ENCODE measurements at places on chromosomes 3 and 15. TPM values are rescaled to one million over a fixed set of nuclear protein-coding genes. Genes with fewer than 3 reads are reported as not detected.

GOLGA8J gene
- total RNA-seq: not detected

DNA sequence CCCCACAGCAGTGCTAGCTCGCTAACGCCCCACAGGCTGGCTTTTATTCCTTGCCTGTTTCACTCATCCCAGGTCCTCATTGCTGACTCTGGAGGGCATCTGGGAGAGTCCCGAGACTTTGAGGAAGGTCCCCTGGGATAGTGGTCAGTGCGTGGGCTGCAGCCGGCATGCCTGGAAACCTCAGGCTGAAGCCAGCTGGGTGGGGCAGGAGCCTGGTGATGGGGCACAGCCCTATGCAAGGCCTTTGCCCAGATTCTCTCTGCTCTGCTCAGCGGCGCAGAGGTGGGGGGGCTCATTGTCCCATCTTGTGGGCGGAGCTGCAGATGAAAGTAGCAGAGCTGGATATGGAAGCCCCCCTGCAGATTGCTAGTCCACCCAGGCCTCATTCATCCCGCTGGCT, 55.7 kb upstream of the SMAD6 start:
- DNase-seq: no peak

DNA sequence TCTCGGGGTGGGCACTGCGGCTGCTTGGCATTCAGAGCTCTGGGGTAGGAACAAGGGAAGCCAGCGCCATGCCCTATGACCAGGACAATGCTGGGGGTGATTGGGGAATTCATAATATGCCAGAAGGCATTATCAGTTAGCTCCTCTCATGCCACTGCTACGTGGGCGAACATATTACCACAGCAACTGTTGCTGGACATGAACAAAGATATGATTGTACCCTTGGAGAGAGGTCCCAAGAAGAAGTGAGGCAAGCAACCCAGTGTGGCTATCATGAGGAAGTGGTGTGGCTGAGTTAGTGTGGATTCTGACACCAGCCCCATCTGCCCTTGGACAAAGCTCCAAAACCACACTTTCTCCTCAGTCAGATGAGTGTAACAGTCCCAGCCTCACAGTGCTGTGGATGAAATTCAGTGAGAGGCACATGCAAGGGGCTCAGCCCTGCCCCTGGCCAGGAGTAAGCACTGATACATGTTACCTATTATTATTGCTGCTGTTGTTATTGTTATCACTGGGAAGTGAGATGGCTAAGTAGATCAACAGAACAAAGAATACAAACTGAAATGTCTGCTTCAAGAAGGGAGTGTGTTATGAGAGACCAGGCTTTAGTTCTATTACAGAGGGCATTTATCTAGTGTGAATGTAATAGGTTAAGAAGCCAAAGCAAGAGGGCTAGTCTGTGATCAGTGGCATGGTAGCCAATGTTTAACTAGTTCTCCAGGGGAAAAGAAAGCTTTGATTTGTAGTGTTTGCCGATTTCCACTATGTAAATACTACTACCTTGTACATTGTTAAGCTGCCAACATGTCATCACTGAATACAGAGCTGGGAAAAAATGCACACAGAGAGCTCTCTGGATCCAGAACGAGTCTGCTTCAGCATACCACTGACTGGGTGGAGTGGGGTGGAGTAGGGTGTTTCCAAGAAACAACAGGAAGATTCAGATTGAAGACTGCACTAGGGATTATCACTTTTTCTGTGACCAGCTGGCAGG, 222.3 kb upstream of the EIF1B start:
- DNase-seq: no peak

DNA sequence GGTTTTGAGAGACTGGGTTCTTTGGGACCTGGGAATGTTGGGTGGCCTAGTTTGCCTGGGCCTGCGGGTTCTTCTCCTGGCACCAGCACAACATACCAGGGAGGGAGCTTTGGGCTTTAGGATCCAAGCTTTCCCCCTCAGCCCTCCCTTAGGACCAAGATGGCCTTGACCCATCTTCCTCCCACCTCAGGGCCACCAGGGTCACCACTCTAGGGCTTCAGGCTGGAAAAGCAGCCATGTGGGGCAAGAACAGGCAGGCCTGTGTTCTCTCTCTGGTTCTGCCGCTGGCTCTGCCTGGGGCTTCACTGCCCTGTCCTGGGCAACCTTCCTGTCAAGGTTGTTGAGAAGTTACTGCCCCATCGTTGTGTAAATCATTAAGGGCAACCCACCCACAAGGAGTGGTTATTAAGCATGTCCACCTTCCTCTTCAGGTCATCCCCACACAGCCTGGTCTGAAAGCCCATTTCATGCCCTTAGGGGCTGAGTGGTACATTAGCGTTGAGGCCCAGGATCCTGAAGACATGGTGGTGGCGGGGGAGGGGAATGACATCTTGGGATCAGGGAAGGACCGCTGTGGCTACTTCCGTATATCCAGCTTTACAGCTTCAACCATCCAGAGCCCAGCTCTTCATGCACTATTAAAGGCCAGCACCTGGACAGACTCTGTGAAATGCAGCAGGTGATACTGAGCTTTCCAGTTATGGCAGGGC, 652 bp downstream of the DUOX1 start:
- DNase-seq: no peak

WNT5A gene
- 4.2 TPM for total RNA-seq

GRCh38 chr3:134852893-134853351, 57.9 kb downstream of the EPHB1 start:
- DNase-seq: no peak

DNA sequence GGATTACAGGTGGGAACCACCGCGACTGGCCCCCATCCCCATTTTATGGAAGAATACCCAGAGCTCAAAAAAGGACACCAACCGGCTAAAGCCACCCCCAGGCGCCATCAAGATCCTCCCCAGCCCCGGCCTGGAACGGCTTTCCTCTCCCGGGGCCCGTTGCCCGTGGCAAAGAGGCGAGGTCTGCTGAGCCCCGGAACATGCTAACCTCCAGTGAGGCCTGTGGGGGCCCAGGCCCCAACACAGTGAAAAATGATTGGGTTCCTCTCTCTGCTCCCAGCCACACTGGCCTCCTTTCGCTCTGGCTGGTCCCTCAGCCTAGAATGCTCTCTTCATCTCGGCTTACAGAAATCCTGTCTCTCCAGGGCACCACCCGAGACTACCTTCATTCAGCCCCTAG, 46.5 kb upstream of the SMAD6 start:
- DNase-seq: no peak

DNA sequence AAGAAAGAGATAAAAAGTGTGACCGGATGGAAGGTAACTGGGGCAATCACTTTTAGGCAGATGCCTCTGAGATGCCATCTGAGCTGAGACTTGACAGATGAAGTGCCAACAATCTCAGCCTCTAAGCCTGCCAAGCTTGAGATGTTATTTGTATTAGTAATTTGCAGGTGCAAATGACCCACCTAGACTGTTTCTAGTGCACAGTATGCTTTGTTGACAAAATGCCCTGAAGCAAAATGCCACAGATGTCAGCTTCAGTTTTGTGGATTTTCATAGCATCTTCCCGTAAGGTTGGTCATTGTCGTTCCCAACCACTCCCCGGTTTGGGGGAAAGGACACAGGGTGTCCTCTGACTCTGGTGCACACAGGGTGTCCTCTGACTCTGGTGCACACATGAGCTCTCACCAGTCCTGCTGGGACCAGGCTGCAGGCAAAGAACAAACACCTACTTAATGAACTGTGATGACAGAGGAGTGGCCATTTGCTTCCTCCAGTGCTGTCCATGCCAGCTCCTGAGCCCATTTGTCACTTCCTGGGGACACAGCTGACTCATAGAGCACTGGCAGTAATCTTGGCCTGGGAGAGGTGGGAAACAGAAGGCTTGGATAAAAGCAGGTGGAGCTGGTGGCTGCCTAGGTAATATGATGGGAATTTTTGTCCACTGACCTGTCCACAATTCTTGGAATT, 16.7 kb upstream of the PPP1R2 start:
- no peak for DNase-seq

MYL3 gene
- 9,164 TPM for total RNA-seq

DNA sequence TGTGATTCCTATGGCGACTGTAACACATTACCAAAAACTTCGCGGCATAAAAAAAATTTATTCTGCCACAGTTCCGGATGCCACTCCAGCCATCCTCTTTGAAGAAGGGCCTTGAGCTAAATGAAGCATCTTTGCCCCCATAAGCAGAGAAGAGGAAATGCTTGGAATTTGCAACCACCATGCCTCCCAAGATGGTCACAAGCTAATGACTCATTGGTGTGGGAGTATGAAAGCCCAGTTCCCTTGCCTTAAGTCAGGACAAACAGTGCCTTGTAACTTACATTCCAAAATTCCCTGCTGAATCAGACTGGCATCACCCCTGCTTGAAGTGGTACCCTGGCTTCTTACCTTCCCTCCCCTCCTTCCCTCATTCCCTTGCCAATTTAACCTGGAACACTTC, 1077.4 kb downstream of the EPHA3 start:
- DNase-seq: no peak
